ENCODE measurements at places on chromosomes 1 and 21.

GRCh38 chr1:7393136-7393535 is 378.0 kb upstream of the VAMP3 start:
- DNase-seq = no peak

DNA sequence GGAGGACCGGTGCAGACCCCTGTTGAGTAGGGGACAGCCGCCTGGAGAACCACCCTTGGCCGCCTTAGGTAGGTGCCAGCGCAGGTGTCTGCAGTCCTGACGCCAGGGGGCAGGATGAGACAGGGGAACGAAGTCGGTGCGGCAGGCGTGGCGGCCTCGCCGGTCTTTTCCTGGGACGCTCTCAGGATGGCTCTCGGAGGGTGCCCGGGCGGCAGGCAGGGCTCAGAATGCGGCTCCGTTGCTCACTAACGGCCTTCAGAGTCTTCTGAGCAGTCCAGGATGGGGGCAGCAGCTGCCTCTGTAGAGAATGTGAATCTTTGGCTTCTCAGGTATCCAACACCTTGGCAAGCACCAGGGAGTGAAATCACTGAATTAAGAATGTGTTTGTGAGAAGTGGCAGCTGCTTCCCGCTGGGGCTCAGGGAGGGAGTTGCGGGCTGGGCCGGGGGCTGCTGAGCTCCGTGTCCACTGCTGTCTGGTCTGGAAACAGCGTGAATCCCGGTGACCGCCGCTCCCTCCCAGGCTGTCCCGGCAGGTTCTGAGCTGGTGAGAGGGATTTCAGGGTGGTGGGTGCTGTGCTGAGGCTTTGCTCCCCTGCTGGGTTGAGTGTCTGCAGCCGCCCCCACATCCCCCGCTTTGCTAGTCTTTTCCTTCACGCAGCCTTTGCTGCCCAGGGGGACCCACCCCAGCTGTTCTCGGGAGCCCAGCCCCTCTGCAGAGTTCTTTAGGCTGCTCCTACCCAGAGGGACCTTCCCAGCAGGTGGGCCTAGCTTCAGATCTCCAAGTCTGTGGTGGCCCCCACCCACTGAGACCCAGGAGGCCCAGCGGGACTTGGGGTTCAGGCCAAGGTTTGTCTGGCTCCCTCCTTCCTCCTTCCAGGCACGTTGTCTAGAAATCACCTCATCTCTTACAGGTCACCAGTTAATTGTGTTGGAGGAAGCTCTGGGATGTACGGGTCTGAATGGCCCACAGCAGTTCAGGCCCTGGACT is 11.1 kb upstream of the C1orf174 start:
- peak; percentile 52 for DNase-seq

DNA sequence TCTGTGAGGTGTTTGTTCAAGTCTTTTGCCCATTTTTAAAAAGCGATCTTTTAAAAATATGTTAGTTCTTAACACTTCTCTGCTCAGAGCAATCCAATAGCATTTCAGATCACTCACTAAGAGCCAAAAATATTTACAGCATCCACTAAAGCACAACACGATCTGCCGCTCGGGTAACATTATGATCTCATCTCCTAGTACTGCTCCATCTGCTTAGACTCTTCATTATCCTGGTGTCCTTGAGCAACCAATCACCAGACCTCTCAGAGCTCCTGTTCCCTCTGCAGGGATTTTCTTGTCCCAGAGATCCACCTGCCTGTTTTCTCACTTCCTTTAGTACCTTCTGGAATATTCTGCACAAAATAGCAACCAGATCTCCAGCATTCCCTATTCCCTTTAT is 235.3 kb upstream of the ESRRG start:
- DNase-seq = no peak

DNA sequence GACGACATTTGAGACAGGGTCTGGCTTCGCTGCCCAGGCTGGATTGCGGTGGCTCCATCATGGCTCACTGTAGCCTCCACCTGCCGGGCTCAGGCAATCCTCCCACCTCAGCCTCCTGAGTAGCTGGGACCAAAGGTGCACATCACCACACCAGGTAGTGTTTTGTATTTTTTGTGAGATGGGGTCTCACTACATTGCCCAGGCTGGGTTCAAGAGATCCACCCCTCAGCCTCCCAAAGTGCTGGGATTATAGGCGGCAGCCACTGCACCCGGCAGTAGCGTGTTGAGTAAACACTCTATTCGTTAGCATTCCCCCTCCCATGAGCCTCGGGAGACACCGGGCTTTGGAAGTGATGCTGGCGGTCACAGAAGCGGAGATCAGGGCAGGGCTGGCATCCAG is 6.8 kb upstream of the C1QTNF12 start:
- DNase-seq = no peak

GRCh38 chr1:218930472-218931241 is 243.0 kb upstream of the LYPLAL1 start:
- no peak for DNase-seq

DNA sequence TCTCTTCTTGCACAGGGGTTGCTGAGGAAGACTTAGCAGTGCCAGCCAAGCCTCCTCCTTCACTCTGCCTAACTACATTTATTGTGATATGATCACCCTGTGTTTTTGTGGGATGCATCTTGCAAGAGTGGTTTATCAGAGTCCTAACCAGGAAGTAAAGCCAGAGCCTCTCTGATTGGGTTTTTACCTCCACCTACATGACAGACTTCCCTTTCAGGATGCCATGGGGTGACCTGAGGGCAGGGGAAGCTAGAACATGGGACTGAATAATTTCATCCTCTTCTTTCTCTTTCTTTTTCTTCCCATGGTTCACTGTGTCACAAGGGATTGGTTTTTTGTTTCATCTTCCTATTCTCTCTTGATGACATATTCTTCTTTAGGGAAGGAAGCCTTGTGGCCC is 146.6 kb downstream of the HHAT start:
- DNase-seq = no peak

DNA sequence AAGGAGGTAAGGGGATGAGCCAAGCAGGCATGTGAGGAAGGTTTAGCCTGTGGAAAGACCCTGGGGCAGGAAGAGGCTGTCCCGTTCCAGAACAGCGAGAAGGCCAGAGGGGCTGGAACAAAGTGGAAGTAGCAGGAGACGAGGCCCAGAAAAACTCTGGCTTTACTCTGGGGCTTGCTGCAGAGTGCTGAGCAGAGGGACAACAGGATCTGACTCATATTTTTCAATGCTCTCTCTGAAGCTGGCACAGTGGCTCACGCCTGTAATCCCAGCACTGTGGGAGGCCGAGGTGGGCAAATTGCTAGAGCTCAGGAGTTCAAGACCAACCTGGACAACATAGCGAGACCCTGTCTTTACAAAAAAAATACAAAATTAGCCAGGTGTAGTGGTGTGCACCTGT is 52.4 kb upstream of the PAX7 start:
- DNase-seq = no peak

DNA sequence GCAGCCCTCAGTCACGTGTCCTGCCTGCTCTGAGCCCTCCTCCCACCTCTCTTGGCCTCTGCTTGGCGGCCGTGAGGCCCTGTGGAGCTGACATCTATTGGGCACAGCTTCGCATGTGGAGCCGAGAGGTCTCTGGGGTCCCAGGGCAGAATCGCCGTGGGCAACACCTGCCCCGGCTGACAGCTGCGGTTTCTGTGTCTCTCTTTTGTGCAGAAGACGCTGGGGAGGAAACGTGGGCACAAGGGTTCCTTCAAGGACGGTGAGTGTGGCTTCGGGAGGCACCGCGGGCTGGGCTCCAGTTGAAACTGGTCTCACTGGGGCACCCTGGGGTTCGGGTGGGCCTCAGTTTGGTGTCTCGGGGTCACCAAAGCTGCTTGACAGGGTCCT is 11.5 kb downstream of the ARHGEF16 start:
- DNase-seq = no peak

- no peak for DNase-seq
Observed at GRCh38 chr1:2172012-2172411, 22.6 kb downstream of the FAAP20 start.

- DNase-seq = no peak
Observed at GRCh38 chr21:35238119-35238518, 189.0 kb upstream of the RUNX1 start.

DNA sequence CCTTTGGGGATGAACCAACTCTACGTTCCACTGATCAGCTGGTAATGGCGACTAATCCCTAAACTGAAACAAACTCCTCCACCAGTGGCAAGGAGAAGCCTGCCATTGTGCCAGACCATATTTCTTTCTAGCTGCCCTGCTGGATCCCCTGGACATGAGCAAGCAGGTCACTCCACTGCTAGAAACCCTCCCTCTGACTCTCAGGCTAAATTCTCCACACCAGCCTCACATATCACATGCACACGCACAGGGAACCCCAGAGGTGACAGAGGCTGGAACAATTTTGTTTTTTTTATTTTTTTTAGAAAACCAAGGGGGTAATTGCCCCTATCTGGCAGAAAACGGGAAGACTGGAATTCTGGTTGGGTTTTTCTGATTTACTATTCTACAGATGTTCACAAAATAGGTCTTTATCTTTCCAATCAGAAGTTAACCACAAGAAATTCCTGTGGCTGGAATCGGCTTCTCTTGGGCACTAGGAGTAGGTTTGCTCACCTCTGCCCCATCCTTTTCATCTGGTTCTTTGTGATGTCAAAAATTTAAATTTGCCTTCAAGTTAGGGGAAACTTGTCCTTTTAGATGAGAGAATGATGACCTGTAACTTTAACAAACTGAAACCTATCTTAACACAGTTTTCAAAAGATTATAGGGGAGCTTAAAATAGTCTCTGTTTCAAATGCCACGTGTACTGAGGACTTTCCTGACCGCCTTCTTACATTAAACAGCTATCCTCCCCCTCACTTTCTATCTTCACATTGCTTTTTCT is 258.1 kb downstream of the SDCCAG8 start:
- no peak for DNase-seq

DNA sequence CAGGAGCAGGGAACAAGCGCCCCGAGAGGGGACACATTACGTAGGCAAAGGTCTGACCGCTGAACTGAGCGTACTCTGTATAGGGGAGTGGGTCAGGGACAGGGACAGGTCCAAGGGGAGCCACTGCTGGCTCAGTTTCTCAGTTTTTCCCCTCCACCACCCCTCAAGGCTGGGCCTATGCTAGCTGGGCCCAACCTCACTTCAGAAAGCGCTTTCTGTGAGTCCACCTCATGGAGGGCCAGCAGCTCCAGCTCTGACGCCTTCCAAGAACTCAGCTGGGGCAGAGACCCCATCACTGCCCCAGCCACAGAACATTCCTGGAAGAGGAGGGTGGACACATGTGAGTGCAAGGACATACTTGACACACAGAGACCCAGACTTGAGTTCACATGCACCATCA is 242.0 kb downstream of the FOXD2 start:
- no peak for DNase-seq

- DNase-seq = no peak
Observed at GRCh38 chr1:7281821-7282220, 489.3 kb upstream of the VAMP3 start.

DNA sequence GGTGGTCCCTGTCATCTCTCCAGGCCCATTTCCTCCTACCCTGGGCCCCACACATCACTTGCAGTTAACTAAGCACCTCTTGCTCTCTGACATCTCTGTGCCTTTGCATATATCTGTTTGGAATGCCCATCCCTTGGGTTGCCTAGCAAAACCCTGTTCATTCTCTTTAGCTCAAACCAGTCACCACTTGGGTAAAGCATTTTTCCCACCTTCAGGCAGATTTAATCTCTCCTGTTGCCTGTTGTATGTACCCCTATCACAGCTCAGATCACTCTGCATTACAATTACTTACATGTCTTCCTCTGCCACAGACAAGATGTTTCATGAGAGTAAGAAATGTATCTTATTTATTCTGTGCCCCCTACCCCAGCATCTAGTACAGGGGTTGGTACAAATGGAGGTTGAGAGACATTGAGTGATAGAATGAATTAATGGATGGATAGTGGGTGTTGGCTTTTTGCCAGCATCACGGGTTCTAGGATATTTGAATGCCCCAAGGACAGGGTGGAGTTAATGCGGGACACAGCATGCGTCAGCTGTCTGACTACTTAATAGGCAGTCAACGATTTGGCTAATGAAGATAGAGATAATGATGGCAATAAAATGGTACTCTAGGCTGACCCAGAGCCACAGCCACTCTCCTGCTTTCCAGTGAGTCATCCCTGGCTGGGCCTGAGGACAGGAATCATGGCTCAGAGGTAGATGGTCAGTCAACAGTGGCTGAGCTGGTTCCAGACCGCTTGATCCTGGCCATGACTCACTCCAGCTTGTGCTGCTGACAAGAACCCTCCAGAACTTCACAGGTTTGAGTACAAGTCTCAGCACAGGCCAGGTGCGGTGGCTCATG is 6.5 kb downstream of the NR0B2 start:
- no peak for DNase-seq

GRCh38 chr1:116817582-116818064 is 63.4 kb downstream of the CD2 start:
- peak; percentile 62 for DNase-seq

GRCh38 chr1:229836324-229836723 is 210.3 kb downstream of the URB2 start:
- no peak for DNase-seq

DNA sequence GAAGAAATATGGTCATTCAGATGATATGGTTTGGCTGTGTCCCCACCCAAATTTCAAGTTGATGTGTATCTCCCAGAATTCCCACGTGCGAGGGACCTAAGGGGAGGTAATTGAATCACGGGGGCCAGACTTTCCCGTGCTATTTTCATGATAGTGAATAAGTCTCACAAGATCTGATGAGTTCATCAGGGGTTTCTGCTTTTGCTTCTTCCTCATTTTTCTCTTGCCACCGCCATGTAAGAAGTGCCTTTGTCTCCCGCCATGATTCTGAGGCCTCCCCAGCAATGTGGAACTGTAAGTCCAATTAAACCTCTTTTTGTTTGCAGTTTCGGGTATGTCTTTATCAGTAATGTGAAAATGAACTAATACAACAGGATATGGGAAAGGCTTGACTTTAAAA is 1.4 kb upstream of the DPM3 start:
- DNase-seq = no peak

- no peak for DNase-seq
Observed at GRCh38 chr1:3461934-3462275, 7.4 kb downstream of the ARHGEF16 start.

DNA sequence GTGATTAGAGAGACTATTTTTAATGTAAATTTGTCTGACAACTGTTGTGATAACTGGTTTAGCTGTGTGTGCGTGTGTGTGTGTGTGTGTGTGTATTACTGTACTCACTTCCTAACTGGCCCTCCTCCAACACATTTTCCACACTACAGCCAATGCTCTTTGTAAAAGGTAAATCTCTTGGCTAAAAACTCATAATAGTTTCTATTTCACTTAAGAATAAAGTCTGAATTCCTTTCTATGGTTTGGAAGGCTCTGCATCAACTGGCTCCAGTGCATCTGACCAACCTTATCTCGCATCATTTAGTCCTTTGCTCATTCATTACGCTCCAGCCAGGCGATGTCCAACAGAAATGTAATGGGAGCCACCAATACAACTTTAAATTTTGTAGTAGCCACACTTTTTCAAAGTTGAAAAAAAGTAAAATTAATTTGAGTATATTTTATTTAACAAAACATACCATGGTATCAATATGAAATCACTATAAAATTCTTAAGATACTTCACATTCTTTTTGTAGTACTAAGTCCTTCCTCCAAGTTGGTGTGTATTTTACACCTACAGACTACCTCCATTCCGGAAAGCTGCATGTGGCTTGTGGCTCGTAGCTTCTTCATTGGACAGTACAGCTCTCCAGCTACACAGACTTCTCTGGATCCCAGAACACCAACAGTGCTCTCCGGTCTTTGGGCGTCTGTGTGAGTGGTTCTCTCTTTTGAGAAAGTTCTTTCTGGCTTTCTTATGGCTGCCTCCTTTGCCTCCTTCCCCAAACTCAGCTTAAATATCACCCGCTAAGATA is 68.9 kb downstream of the NRIP1 start:
- no peak for DNase-seq

- no peak for DNase-seq
Observed at GRCh38 chr1:107541412-107541811, 400.6 kb downstream of the NTNG1 start.
